ENCODE measurements at places on chromosomes 12 and 14. TPM values are rescaled to one million over a fixed set of nuclear protein-coding genes. Genes with fewer than 3 reads are reported as not detected.

The MANSC1 gene
- polyA plus RNA-seq, result 30.3 TPM

- DNase-seq, result no peak
Measured at GRCh38 chr14:35020713-35021112, 25.4 kb upstream of the FAM177A1 start.

DNA sequence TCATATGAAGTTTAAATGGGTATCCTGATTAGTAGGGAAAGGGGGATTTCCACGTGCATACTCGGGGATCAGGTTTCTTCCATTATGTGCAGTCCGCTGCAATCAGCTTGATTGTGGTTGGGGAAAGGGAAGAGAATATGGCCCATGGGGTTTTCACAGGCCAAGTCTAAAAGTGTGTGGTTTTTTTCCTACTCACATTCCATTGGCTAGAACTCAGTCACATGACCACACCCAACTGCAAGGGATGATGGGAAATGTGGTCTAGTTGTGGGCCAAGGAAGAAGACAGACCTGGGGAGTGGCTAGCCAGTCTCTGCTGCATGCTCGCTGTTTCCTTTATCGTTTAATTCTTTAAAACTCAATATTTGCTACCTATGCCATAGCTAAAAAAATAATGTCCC lies 105.1 kb downstream of the PRIMA1 start:
- DNase-seq, result peak; percentile 52

DNA sequence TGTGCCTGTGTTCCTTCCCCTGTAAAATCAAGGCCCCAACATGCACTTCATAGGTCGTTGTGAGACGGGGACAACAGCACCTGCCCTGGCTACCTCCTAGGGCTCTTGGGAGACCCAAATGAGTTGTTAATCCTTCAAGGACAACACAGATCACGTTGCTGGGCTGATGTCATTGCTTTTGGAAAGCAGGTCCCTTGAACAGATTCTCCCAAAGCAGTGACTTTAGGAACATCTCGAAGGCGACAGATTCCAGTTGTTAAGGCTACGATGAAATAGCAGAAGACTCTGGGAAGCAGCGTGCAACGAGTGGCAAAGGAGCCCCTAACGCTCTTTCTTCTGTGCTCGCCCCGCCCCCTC lies 26.2 kb upstream of the MAP1LC3B2 start:
- DNase-seq, result no peak

The ACACB gene
- 25.5 TPM for polyA plus RNA-seq

DNA sequence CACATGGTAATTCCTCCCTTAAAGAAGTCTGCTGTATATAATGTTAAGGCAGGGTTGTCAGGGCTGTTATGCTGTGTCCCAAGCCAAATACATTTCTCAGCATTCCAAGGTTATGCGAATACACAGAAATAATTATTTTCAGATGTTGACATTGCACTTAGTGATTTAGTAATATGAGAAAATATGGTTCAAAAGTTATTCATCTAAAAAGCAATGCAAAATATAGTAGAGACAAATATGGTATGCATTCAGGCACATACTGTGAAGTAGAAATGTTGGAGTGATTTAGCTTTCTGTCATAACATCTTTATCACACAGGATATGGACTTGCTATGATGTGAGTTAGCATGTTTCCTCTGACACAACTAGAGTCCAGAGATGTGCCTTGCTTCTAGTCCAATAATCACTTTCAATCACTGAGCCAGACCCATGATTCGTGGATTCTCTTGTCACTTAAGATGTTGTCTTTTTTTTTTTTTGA lies 70.0 kb downstream of the PDE3A start:
- no peak for DNase-seq

DNA sequence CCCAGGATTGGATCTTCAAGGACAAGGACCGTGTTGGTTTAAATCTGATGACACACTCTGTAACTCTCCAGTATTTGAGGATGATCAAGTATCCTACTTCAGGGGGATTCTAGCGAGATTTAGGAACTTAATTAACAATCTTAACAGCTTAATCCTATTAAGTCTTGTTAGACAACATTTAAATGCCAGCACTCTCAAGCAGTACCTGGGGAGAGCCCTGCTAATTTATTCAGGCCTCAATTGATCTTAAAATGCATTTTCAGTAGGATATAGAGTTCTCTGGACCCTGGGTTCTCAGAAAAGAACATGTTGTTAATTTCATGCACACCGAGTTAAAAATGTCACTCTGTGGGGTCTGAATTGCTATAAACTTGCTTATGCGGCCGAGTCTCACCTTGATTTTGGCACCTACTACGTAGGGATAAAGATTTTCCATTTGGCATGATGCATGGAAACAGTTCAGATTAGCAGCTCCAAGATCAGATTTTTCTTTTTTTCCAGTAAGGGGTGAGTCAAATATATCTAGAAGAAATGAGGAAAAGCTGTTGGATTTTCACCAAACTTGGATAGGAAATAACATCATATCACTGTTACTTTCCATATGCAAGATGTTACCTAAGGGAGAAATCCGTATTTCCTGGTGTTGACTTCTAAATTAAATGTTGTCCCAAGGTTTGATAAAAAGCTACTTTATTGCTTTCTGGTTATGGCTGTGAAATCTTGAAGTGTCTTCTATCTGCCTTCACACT lies 76.1 kb downstream of the SLC24A4 start:
- no peak for DNase-seq

DNA sequence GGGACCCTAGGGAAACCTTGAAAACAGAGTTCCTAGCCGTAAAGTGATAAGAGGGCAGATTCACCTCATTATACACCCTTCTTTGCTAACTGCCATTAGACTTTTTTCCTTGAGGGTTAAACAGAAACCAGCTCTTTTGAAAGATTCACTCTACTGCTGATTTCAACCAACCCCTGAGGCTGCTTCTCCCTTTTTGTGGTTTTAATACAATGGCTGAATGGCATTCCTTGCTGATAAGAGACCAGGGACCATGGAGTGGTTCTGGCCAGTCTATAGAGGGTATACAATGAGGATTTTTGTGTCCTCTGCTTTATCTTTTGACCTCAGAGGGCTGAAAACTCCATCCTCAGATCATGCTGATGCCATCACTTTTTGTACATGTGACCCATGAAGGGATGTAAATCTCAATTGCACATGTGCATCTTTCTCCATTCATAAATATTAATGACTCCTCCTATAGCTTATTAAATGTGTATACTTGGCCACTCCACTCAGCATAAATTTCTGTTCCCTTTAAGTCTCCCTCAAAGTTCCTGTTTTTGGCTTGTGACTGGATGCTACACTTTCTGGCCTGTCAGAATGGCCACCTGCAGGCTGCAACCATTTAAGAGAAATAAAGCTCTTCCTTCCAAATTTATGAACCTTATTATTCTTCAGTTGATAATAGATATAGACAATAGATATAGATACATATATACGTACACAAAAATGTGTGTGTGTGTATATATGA lies 233.8 kb upstream of the SEL1L start:
- no peak for DNase-seq

DNA sequence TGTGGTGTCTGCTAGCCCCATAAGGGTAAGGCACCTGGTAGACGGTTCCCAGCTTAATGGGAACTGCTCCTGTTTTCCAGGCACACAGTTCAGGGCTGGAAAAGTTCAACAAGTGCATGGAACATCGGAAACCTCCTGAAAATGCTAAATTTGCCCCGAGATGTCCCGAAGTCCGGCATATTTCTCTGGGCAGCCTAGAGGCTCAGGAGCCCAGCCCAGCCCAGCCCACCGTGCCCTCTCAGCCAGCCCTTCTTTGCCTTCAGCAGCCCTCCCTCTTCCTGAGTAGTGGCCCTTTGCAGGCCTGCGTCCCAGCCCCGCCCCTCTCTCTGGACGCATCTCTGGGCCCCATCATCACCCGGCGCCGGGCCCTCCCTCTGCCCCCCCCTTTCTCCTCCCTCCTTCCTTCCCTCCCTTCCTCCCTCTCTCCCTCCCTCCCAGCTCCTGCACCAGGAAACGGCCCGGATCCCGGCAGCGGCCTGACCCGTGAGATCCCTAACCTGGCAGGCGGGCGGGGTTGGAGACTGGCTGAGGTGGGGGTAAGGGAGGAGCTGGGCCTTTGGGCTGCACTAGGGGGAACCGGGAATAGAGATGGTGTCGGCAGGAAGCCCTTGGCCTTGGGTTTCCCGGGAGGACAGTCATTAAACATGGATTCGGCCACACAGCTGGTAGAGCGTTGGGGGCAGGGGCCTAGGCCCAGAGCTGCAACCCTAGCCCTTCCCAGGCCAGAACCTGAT lies at the start of gene BCL2L2:
Gene BCL2L2, plus strand, starts transcription at position 422 of the 734 bp plus-strand sequence. CDS start 935 bp downstream, outside the sequence.
- DNase-seq, result peak; percentile 94

The POTEG gene
- 4.2 TPM for polyA plus RNA-seq

The ADAMTS20 gene
- polyA plus RNA-seq, result 0.26 TPM

- DNase-seq, result no peak
Measured at GRCh38 chr14:94738097-94738496, 31.8 kb downstream of the GSC start.

DNA sequence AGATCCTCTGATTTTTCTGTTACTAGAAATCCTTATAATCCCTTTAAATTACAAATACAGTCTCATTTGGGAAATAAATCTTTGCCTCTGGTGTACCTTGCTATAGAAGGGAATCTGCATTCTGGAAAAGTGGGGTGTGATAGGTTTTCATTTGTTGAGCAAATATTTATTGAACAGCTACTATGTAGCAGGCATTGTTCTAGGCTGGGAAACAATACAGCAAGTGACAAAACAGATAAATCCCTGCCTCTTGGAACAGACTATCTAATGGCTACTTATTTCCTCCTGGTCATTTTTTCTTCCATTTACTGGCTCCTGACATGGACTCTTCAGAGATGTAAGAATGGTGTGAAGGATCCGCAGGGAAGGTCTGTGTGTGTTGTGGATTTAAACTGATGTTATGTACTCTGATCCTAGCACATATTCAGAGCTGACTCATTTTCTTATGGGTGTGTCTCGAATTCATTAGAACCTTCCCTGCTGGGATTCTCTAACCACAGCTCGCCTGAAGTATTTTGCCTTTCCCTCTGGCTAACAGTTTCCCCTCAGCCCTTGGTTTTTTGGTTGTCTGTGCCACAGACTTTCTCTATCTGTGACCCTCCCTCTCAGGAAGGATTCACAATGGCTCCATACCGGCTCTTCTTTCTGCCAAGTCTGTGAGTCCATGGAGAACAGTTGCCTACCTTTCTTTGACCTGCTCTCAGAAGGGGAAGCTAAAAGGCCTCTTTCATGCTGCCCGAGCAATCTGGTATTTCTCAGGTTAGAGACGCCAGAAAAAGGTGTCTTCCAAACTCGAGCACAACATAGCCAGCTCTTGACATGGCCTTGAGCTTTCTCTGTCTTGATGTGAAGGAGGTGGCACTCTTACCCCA lies 53.7 kb downstream of the TMTC2 start:
- DNase-seq, result no peak

GRCh38 chr12:81726634-81727033 lies 32.5 kb downstream of the PPFIA2 start:
- DNase-seq, result no peak

The PMCH gene
- not detected for polyA plus RNA-seq

- DNase-seq, result no peak
Measured at GRCh38 chr12:28222081-28222700, 31.9 kb downstream of the CCDC91 start.

- no peak for DNase-seq
Measured at GRCh38 chr14:101843665-101844064, 82.2 kb downstream of the PPP2R5C start.

- peak; percentile 9 for DNase-seq
Measured at GRCh38 chr14:99728231-99728920, 44.3 kb downstream of the CYP46A1 start.

The TAS2R50 gene
- polyA plus RNA-seq, result not detected

GRCh38 chr14:98957211-98958047 lies 314.6 kb downstream of the BCL11B start:
- peak; percentile 47 for DNase-seq

GRCh38 chr12:101013993-101014392 lies 196.0 kb downstream of the SLC5A8 start:
- no peak for DNase-seq

DNA sequence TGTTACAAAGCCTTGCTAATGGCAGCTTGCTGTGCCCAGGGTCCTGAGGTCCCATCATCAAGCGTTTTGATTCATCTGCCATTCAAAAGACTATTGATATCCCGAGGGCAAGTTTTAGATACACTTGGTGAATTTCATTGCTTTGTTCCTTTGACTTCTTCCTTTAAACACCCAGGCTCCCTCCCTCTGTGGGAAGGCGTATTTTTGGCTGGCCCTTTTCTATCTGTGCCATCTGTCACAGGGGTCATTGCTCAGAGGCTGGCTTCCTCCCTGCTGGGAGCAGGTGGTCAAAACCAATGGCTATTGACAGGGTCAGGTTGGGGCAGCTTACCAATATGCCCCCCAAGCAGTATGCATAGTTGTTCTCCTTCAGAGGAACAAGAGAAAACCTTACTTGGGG lies 40.0 kb downstream of the SCN8A start:
- no peak for DNase-seq

GRCh38 chr14:28759653-28760313 lies 6.8 kb upstream of the FOXG1 start:
- DNase-seq, result no peak

The EID3 gene
- 139 TPM for polyA plus RNA-seq

DNA sequence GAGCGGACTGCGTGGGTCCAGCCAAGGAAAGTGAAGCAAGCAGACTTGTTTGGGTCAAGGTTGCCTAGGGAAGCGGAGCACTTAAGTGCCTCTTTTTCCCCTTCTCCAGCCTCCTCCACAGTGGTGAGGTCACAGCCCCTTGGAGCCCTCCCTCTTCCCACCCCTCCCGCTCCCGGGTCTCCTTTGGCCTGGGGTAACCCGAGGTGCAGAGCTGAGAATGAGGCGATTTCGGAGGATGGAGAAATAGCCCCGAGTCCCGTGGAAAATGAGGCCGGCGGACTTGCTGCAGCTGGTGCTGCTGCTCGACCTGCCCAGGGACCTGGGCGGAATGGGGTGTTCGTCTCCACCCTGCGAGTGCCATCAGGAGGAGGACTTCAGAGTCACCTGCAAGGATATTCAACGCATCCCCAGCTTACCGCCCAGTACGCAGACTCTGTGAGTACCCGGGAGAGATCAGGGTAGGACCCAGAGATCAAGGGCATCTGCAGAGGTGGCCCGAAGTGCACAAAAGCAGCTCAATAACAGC lies at the start of gene TSHR:
Gene TSHR, plus strand, starts transcription at position 206 of the 526 bp plus-strand sequence. Its CDS starts 60 bp downstream, at position 266.
- no peak for DNase-seq

- no peak for DNase-seq
Measured at GRCh38 chr12:79657136-79657535, 33.6 kb downstream of the PAWR start.

DNA sequence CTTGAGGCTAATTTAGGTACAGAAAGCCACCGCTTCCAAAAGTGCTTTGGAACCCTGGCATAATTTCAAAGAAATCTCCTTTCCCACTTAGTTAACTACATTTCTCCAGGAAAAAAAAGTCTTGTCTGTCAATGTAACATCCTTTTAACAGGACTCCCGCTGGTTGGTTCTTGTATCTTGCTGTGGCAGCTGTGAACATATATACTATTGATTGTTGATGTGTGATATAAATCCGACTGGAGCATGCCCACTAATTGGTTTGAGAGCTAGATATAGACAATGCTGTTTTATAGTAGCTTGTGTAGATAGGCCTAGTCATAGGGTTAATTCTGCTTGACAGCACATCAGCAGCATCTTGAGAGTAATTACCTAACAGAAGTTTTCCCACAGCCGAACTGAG lies 89.6 kb downstream of the MSRB3 start:
- no peak for DNase-seq

DNA sequence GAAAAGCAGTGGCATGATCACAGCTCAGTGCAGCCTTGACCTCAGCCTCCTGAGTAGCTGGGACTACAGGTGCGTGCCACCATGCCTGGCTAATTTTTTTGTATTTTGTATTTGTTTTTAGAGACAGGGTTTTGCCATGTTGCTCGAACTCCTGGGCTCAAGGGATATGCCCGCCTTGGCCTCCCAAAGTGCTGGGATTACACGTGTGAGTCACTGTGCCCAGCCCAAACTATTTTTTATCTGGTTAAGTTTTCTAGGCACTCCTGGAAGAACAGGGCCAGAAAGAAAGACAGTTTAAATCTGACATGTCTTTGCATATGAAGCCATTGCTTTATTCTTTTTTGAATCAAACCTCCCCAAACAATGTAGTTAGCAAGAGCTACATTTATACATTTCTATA lies 27.5 kb upstream of the PTGR2 start:
- DNase-seq, result no peak

Data from testis (tissue), 5 donors.